Purkinje cell (primary cell): ENCODE measurements at places on chromosomes 7 and 10. TPM values are rescaled to one million over a fixed set of nuclear protein-coding genes. Genes with fewer than 3 reads are reported as not detected.

NPFFR1 gene
- 0.13 and 0.71 TPM in 2 replicates for polyA plus RNA-seq

BUD31 gene
- 377 and 389 TPM in 2 replicates for polyA plus RNA-seq

FAM180A gene
- 0.42 TPM in 1 of 2 replicates, not detected in the other for polyA plus RNA-seq

NRG3 gene
- polyA plus RNA-seq = 2.4 and 5.8 TPM in 2 replicates

FGL2 gene
- polyA plus RNA-seq = 699 and 739 TPM in 2 replicates

LCOR gene
- polyA plus RNA-seq = 11.2 and 16.6 TPM in 2 replicates

ICA1 gene
- 4.6 and 6.5 TPM in 2 replicates for polyA plus RNA-seq

HACD1 gene
- polyA plus RNA-seq = 3.2 and 5.2 TPM in 2 replicates

TMEM184A gene
- polyA plus RNA-seq = not detected in 2 replicates

SPDYE1 gene
- polyA plus RNA-seq = 0.11 TPM in 1 of 2 replicates, not detected in the other

ELAPOR2 gene
- polyA plus RNA-seq = 66.4 and 83.2 TPM in 2 replicates

ANKRD1 gene
- not detected in 2 replicates for polyA plus RNA-seq

ABCA13 gene
- not detected in 2 replicates for polyA plus RNA-seq

MYO1G gene
- polyA plus RNA-seq = 0.31 TPM in 1 of 2 replicates, not detected in the other

SPDYE6 gene
- 0.46 TPM in 1 of 2 replicates, not detected in the other for polyA plus RNA-seq

CYP2W1 gene
- polyA plus RNA-seq = not detected in 2 replicates

SEMA4G gene
- polyA plus RNA-seq = 40.3 and 76.9 TPM in 2 replicates

MEOX2 gene
- not detected in 2 replicates for polyA plus RNA-seq

WEE2 gene
- polyA plus RNA-seq = not detected in 2 replicates

BTBD16 gene
- polyA plus RNA-seq = 1.1 TPM in 1 of 2 replicates, not detected in the other

SMO gene
- 1.0 and 2.7 TPM in 2 replicates for polyA plus RNA-seq

CRCP gene
- polyA plus RNA-seq = 8.8 and 30.0 TPM in 2 replicates

COG5 gene
- polyA plus RNA-seq = 4.3 and 5.5 TPM in 2 replicates
